ENCODE measurements at places on chromosomes 11 and 22.

DNA sequence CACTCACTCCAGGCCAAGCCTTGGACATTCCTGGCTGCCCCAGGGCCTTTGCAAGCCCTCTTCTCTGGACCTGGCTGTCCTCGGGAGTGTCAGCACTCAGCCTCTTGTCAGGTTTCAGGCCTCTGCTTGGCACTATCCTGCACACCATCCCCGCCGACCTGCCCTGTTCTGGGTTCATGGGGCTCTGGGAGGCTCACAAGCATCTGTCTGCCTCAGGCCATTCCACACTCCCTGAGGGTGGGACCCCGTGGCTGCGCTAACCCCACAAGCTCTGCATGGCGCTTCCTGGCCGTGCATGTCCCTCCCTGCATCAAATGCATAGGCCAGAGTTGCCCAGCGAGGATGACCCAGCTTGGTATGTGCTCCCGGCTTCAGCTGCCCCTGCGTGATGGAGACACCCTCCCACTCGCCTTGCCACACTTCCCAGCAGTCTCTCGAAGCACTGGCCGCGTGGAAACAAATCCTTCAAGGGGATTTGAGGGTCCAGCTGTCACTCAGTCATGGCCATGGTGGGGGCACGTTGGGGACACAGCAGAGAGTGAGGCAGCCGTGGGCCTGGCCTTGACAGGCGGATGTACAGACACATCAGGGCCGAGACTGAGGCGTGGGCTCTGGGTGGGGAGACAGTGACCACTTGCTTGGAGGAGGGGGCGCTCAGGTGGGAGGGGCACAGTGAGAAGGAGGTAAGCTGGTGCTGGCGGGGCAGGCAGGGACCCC lies 87.3 kb downstream of the KCNQ1 start:
- DNase-seq: no peak

GRCh38 chr22:36472689-36473088 lies 8.8 kb downstream of the TXN2 start:
- DNase-seq: no peak

DNA sequence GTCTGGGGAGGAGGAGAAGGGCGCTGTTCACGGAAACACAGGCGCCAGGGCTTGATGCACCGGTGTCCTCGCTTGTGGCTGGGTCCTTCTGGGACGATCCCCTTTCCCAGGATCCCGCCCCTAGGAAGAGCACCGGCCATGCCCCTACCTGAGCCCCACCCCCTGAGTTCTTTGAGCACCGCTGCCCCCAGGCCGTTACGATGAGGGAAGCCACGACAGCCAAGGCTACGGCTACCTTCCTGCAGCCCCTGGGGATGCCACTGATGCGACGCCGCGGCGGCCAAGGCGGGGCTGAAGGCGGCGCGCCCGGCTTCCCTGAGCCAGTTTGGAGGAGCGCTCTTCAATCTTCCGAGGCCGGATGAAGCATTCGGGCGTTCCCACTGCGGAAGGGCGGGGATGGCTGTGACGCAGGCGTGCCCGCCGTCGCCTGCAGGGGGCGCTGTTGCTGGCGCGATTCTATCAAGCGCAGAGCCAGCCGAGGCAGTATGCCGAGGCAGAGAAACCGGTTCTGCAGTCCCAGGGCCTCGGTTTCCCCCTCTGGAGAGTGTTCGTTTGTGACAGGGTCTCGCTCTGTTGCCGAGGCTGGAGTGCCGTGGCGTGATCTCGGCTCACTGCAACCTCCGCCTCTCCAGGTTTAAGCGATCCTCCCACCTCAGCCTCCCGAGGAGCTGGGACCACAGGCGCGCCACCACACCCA lies 9.7 kb upstream of the NEFH start:
- DNase-seq: peak; percentile 75

GRCh38 chr11:75547617-75548058 lies 14.4 kb upstream of the SERPINH1 start:
- no peak for DNase-seq

All from activated CD8-positive, alpha-beta memory T cell treated with anti-CD3 and anti-CD28 coated beads for 48 hours (primary cell).